ENCODE measurements at places on chromosomes 12 and 14.

DNA sequence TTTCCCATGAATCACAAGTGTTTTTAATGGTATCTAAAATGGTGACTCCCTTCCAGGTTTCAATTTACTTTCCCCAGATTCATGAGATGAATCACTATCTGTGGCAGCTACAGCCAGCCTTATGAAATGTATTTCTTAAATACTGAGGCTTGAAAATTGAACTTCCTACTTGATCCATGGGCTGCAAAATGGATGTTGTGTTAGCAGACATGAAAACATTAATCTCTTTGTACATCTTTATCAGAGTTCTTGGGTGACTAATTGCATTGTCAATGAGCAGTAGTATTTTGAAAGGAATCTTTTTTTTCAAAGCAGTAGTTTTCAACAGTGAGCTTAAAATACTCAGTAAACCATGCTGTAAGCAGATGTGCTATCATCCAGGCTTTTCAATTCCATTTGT is 250.8 kb downstream of the SLC6A15 start:
- DNase-seq: no peak

DNA sequence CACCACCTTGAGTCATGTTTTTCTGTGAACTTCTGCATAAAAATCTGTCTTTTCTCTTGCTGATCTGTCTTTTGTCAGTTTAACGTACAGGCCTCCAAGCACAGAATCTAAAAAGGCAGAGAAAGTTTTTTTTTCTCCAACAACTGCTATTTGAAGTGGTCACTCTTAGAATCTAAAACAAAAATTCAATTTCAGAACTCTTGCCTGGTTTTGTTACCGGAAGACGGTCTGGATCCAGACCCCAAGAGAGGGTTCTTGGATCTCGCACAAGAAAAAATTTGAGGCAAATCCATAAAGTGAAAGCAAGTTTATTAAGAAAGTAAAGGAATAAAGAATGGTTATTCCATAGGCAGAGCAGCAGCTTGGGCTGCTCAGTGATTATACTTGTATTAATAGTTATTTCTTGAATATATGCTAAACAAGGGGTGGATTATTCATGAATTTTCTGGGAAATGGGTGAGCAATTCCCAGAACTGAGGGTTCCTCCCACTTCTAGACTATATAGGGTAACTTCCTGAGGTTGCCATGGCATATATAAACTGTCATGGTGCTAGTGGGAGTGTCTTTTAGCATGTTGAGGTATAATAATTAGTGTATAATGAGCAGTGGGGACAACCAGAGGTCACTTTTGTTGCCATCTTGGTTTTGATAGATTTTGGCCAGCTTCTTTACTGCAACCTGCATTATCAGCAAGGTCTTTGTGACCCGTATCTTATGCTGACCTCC is 150.0 kb upstream of the PLEKHA5 start:
- DNase-seq: no peak

- DNase-seq: no peak
These were observed 1.6 kb downstream of the RHOJ start for GRCh38 chr14:63205866-63206265.

DNA sequence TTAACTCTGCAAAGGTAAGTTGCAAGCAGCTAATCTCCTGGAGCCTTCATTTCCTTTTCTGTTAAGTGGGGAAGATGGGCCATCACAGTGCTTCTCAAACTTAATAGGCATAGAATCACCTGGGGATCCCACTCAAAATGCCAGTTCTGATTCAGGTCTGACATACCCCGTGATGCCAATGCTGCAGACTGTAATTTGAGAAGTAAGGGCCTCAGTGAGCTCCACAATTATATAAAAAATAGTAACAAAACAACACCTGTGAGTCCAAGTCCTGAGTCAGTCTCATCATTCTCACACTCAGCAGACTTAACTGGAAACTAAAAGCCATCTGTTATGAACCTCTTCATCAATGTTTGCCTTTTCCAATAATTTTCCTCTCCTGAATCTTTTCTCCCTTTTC is 10.8 kb upstream of the PSMA6 start:
- no peak for DNase-seq

DNA sequence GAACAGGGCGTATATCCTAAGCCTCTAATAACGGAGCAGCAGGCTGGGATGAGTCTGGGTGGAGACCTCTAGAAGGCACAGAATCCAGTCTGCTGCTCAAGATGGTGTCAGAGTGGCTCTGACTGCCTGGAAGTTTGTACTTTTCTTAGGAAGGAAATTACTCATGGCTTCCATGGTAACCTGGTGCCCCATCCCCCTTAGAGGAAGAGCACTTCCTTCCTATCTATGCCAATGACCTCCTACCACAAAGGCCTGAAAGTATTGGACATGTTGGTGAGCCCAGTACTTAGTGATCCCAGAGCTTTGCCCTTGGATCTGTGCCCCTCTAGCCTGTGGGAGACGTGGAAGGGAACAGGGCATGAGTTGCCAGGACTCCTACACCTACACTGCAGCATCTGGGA is 1.5 kb downstream of the BATF start:
- no peak for DNase-seq

GRCh38 chr12:120817559-120818330 is 86.4 kb downstream of the SPPL3 start:
- no peak for DNase-seq

DNA sequence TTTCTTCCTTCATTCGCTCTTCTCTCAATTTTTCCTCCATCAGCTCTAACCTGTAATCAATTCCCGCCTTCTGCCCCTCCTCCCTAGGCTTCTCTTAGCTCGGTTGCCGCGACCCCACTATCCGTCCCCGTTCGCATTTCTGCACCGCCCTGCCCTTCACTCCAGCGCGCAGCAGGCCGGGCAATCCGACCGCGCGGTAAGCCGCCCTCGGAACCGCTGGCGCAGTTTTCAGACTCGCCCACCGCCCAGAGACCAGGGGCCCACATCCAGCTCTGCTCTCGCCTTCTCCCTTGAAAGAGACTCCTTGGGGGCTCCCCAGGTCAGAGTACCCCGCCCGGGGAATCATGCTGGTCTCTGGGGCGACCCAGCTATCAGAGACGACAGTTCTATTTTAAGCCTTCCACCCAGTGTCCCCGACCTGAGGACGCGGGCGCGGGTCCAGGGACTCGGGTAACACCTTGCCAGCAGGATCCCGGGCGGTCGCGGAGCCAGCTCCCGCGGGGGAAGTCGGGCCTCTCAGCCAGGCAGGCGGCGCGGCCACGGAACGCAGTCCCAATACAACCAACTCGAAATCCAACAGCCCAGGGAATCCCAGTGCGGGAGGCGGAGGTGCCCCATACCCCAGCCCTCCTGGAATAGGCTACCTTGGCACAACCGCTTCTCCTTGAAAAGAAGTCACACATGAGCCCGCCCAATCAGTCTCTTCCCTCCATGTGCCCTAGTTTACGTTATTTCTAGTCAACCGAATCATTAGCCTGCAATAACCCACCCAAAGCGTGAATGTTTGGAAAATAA is 5.7 kb upstream of the SLC38A4 start:
- peak; percentile 51 for DNase-seq

DNA sequence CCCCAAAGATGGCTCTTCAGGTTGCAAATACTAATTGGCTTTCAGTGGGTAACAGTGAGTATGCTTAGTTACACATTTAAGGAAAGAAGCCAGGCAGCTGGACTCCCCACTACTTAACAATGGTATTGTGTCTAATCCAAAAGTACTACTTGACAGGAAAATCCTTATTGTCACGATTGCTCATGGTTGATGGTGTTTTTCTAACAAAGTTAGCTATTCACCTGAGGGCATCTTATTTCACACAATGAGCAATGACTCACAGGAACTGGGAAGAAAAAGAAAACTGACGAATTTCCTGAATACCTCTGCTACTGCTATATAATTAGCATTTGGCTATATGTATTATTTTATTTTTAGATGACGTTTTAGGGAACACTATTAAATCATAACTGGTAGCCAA is 33.4 kb upstream of the ALG10 start:
- DNase-seq: no peak

DNA sequence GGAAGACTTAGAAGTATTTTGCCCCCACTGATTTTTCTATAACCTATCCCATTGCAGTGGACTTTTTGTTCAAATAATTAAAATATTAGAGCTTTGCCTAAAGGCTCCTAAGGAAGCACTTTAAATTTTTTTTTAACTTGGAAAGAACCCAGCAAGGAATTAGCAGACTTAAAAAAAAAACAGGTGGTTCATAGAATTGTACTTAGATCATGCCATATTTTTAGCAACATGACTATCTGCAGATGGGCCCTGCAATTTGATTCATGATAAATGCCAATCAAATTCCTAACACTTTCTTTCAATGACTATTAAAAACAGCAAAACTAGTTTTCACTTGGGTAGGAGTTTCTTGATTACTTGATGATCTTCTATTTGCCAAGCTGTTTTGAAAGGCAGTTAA is 11.5 kb downstream of the ADAMTS20 start:
- no peak for DNase-seq

DNA sequence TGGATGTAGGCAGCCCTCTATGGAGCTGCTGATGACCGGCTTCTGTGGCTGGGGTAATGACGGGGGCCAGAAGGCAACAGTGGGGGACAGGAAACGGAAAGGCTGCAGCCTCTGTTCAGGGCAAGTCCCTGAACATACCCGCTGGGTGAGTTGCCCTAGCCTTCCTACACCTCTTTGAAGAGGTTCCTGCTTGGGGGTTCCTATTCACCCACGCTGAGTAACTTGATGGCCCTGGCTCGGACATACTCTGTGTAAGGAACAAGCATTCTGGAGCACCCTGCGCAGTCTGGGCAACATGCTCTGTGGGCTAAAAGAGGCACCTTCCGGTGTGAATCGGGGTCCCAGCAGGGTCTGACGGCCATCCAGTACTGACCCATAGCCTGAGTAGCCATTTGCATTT is 17.7 kb upstream of the GSC start:
- no peak for DNase-seq

GRCh38 chr14:92789457-92790089 is 4.5 kb upstream of the GOLGA5 start:
- no peak for DNase-seq

- no peak for DNase-seq
These were observed 6.8 kb downstream of the RASSF9 start for GRCh38 chr12:85829391-85829790.

- peak; percentile 95 for DNase-seq
These were observed 18.8 kb upstream of the GAS2L3 start for GRCh38 chr12:100554608-100555077.

DNA sequence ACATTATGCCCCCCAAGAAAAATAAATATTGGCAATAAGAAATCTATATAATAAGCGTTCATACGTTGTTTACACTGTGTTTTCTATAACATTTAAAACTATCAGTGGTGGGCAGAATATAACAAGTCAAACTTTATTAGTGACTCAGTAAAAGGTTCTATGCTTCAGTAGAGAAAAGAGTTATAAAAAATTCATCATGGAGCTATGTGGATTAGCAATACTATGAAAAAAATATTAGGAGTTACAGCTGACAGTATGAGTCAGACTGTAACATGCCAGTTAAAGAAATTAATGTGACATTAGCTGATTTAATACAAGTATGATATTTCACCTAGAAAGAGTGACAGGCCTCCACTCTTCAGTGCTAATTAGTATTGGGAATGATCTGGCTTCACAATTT is 125.1 kb upstream of the GARIN6 start:
- no peak for DNase-seq

DNA sequence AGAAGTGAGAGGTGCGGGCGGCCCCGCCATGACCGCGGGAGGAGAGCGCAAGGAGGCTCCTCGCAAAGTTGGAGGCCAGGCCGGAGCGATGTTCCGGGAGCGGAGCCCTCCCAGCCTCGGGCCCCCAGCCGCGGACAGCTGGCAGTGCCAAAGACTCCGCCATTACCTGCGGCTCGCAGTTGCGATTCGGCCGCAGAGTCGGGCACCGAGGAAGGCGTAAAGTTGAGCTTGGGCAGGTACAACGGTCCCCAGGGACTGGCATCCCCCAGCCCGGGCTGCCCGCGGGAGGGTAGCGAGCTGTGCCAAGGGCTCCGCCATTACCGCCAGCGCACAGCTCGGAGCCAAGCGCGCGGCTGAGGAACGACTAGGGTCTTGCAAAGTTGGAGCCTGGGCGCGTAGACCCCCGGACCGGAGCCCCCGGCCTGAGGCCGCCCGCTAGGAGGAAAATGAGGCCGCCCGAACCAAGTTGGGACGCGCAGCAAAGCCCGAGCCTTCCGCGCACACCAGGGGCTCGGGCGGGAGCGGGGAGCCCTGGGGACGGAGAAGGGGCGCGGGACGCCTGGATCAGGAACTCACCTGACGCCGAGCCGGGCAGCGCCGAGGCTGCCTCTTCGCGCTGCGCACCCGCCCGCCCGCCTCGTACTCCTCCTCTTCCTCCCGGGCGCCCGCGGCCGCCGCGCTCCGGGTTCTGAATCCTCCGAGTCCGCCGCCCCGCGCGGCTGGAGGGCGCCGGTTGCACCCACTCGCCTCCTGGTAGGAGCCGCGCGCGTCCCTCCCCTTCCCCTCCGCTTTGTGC is 677 bp downstream of the NOS1 start:
- no peak for DNase-seq

DNA sequence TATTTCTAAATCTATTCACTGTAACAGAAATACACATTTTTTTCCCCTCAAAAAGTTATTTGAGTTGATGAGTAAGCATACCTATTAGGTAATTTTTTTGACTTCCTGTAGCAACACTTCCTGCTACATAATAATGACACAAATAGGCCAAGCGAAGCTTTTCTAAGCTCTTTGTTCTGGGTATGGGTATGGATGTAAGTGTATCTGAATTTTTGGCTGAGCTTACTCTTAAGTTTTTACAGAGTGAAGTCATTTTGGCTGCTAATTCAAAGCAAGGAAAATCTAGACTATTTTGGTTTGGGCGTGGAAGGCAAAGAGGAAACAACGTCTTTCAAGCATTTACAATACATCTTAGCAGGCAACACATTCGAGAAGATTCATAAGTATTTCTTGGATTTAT is 1206.0 kb upstream of the FLRT2 start:
- no peak for DNase-seq

DNA sequence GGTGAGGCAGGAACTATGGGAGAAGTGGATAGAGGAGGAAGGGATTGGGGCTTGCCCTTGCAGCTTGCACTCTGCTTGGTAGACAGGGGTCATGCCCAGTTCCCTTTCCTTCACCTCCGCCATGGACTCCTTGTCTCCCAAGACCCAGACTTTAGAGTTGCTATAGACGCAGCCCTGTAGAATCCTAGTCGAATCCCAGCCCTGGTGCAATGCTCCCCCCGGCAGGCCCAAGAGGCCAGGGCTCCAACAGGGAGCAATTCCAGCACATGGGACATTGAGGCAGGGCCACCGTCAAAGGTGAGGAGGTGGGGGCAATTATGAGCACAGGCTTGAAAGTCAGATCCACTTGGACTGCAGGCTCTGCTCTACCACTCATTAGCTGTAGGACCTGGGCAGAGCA is 29.5 kb upstream of the BCDIN3D start:
- DNase-seq: no peak

DNA sequence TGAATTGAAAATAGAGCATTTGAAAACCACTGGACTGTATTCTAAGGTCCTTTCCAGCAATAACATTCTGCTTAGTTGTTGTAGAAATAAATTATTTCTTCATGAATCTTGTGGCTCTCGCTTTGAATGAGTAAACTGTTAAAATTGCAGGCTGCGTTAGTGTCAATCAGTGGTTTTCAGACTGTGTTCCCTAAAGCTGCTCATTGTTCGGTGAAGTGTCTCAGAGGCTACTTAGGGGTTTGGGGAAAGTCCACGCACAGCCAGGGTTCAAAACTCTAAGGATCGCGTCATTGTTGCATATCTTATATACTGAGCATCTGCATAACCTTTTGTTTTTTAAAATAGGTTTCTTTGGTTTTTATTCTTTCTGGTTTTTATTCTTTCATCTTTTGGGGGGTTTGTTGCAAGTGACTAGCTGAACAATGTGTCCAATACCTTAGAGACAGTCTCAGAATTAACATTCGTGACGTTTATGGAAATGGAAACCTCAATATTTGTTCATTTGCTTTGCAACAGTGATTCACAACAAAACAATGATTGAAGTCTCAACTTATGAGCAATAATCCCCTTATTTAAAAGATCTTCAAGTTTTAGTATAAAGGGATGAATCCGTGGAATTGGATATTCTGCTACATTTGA is 108.1 kb downstream of the TTLL5 start:
- peak; percentile 25 for DNase-seq

Data from osteoblast (primary cell).